Activated CD4-positive, alpha-beta memory T cell treated with anti-CD3 and anti-CD28 coated beads, Interleukin-2, amount 10 ng/mL, durations not matched to agents 7 days and 5 days (primary cell): ENCODE measurements at places on chromosomes 5 and 9.
A peak's percentile ranks its signal among the peaks of the same experiment; 100 is the strongest.

DNA sequence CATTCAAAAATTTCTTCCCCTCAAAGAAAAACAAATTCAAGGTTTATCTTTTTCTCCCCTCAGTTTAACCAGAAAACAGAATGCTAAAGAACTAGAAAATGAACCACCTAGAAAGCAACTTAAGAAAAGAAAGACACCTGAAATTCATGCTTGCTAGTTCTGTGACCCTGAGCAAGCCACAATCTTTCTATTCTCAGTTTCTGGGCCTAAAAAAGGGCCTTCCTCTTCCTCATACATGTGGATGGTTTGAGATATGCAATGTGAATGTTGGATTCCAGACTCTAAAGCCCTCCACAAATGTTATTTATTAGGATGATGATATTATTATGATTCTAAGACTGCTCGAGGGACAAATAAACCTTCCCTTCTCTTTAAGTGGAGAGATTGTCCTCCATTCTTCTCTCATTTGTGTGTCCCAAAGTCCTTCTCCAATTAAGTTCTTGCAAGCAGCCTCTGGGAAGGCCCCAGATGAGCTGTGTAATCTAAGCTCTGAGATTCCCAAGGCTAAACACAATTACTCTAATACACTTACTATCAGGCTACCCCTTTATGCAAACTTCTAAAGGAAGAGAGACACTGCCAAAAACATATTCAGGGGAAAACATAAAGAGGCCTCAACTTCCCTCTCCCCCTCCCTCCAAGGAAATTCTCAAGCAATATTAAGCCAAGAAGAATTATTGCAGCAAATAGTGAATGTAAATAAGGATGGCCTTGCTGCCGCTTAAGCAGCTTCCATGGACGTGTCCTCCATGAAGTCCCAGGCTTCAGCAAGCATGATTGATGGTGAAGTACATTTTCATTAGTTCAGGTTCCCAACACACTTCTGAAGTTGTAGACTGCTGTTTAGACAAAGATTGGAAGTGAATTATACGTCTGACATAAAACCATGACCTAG lies 80.2 kb downstream of the PRKACG start:
- H3K27me3 ChIP-seq, result peaks cover 23% of the 10 kb centered on the region
- peaks cover 2% of the 10 kb centered on the region for H3K36me3 ChIP-seq
- no peak overlapping the region for H3K27ac ChIP-seq
- DNase-seq, result no peak
- no peak overlapping the region for H3K4me3 ChIP-seq
- H3K4me1 ChIP-seq, result peaks cover 30% of the 10 kb centered on the region

GRCh38 chr9:131012396-131012917 lies 3.5 kb downstream of the LAMC3 start:
- H3K4me1 ChIP-seq, result no peaks in the 10 kb centered on the region
- no peak for DNase-seq
- H3K27me3 ChIP-seq, result peaks cover 24% of the 10 kb centered on the region
- no peak overlapping the region for H3K27ac ChIP-seq
- H3K4me3 ChIP-seq, result no peak overlapping the region
- H3K36me3 ChIP-seq, result no peaks in the 10 kb centered on the region

DNA sequence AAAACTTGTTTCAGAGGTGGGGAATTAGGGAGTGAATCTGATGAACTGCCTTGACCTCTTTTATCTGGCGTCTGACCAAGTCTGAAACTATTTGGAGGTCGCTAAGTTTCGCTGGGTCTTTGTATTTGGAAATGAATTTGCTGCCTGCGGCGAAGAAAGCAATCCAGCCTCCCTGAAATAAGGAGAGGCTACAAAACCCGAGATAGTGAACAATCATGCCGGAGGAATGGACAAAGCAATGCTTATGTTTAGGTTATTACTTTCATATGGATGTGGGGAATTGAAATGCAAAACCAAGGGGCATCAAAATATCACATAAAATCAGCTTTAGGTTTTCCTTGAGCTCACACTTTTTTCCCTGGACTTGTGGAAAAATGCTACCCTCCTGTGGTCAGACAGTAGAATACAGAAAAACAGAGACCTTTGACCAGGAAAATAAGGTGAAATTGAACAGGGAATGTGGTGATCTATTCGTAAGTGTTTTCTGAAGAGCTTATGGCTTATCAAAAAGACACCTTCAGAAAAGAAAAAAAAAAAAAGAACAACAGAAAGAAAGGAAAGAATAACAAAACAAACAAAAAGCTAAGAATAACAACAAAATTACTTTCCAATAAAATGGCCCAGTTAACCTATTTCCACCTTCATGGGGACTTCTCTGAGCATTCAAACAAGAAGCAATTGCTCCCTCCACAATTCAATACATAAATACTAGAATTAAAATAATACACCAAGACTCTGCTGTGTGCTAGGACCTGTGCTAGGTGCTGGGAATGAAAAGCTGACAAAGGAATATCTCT lies 68.6 kb upstream of the DPYSL3 start:
- H3K27me3 ChIP-seq, result no peaks in the 10 kb centered on the region
- H3K4me1 ChIP-seq, result no peaks in the 10 kb centered on the region
- H3K4me3 ChIP-seq, result no peak overlapping the region
- no peak for DNase-seq
- H3K27ac ChIP-seq, result no peak overlapping the region

GRCh38 chr5:14900693-14901461 lies 29.3 kb upstream of the ANKH start:
- H3K4me3 ChIP-seq, result no peak overlapping the region
- peaks cover 4% of the 10 kb centered on the region for H3K4me1 ChIP-seq
- no peak for DNase-seq
- no peaks in the 10 kb centered on the region for H3K36me3 ChIP-seq

- DNase-seq, result no peak
- H3K27me3 ChIP-seq, result no peaks in the 10 kb centered on the region
- H3K4me3 ChIP-seq, result no peak overlapping the region
- H3K36me3 ChIP-seq, result peaks cover 19% of the 10 kb centered on the region
- peak overlapping the region; percentile 0 for H3K27ac ChIP-seq
- peaks cover 34% of the 10 kb centered on the region for H3K4me1 ChIP-seq
These were observed 19.6 kb downstream of the MFAP3 start for GRCh38 chr5:154058055-154059038.

DNA sequence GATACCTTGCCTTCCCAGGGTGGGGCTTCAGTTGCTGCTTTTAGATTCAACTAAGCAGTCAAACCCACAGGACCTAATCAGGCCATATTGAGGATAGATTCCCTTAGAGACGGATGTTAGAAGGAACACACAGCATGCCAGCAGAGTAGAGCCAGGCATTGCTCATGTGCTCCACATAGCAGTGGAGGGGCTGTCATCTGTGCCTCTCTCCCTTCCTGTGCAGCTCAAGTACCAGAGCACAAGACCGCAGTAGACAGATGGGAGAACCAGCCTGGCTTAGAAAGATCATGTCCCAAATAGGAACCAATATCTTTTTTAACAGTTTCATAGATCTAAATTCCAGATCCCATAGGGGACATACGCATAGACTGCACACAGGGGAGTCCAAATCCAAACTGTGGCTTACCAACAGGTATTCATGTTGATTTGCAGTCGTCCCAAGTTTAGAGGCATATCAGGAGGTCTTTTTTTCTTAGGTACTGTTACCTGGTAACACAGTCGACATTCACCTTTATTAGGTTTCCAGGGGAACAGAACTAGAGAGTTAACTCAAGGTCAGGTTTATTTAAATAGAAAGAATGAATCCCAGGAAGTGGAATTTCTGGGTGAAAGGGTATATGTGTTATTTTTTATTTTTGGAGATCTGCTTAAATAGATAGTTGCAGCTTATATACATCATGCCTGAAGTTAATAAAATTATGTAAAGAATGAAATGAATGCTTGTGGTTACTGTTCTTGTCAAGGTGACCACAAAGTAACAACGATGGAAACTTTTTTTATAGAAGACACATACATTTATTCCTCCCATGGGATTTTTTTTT lies 43.5 kb upstream of the PCAT7 start:
- H3K4me3 ChIP-seq, result no peak overlapping the region
- no peak overlapping the region for H3K27ac ChIP-seq
- no peak for DNase-seq

DNA sequence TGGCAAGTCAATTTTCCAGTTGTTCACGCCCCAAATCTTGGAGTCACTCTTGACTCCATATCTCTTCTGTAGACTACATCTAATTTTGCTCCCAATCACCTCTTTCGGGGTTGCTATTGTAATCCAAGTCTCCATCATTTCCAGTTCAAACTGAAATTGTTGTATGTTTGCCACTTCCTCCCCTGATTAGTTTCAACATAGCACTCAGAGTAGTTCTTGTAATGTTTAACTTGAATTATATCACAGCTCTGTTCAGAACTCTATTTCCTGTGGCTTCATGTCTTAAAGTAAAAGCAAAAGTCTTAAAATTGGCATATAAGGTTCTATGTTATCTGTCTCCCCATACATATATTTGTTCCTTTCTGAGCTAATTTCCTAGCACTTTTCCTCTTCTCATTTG lies 348.5 kb upstream of the RIOK2 start:
- no peaks in the 10 kb centered on the region for H3K4me1 ChIP-seq
- H3K27me3 ChIP-seq, result no peaks in the 10 kb centered on the region
- DNase-seq, result no peak
- no peaks in the 10 kb centered on the region for H3K36me3 ChIP-seq

DNA sequence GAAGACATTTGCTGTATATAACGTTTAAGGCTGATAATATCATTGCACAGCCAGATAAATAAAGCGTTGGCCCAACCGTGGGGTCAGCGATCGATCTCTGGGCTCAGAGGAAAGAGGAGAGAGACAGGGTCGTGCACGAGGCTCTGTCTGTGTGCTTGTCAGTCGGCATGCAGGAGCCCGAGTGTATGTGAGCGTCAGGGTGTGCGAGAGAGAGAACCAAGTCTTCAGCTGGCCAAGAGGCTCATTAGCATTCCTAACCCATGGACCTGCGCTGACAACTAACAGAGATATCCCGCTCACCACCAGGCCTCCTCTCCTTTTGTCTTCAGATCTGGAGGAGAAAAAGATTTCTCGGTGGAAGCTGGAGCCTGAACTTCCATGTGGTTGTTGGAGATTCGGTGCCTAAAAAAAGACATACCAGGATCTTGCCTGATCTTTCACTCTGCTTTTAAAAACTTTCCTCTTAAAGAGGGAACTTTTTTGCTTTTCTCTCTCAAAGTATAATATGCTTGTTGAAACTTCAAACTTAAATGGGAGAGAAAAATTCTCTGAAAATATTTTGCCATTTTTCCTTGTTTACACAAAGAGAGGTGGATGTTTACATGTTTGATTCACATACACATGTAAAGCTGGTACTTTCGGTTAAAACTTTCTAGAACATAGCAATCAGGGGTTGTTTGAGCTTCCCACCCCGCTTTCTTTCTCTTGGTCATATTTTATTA lies 16.5 kb downstream of the NR2F1 start:
- H3K27me3 ChIP-seq, result peaks cover 40% of the 10 kb centered on the region
- no peak overlapping the region for H3K27ac ChIP-seq

- no peaks in the 10 kb centered on the region for H3K36me3 ChIP-seq
- H3K4me1 ChIP-seq, result no peaks in the 10 kb centered on the region
- no peak overlapping the region for H3K27ac ChIP-seq
- no peak for DNase-seq
- no peaks in the 10 kb centered on the region for H3K27me3 ChIP-seq
- H3K4me3 ChIP-seq, result no peak overlapping the region
These were observed 121.7 kb downstream of the FOCAD start for GRCh38 chr9:20805766-20806165.

DNA sequence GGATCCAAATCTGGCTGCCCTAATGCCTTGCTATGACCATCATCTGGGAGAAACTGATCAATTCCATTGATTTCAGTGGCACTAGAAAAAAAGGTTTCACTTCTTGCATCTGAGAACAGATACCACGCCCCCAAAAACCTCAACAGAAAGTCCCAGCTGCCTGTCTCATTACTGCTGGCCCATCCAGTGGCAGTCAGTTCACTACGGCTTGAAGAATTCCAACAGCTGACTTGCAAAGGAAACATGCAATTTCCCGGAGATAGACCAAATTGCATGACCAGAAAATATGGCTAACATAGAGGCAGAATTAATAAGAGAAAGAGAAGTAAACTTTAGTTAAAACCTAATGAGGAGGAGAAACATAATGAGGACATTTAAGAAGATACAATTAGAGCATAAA lies 48.6 kb downstream of the UGCG start:
- H3K27me3 ChIP-seq, result peaks cover 2% of the 10 kb centered on the region
- H3K27ac ChIP-seq, result no peak overlapping the region
- H3K36me3 ChIP-seq, result no peaks in the 10 kb centered on the region
- peaks cover 11% of the 10 kb centered on the region for H3K4me1 ChIP-seq
- DNase-seq, result peak; percentile 24
- no peak overlapping the region for H3K4me3 ChIP-seq

DNA sequence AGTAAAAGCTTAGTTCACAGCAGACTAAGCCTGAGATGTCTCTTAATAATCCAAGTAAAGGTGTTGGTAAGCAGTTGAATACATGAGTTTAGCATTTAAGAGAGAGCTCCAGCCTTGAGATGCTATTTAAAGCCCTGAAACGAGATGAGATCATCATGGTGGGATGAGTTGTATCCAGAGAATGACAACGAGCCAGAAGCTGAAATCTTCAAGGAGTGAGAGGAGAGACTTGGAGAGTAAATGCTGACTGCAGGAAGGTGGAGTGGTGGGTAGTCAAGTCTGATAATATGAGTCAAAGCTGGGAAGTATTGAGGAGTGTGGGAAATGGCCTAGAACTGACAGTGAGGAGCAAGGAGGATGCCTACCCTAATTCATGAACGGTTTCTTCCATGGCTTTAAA lies 53.7 kb downstream of the PLAC8L1 start:
- H3K4me3 ChIP-seq, result no peak overlapping the region
- peaks cover 32% of the 10 kb centered on the region for H3K27me3 ChIP-seq
- H3K4me1 ChIP-seq, result peaks cover 5% of the 10 kb centered on the region
- H3K36me3 ChIP-seq, result no peaks in the 10 kb centered on the region
- no peak for DNase-seq

DNA sequence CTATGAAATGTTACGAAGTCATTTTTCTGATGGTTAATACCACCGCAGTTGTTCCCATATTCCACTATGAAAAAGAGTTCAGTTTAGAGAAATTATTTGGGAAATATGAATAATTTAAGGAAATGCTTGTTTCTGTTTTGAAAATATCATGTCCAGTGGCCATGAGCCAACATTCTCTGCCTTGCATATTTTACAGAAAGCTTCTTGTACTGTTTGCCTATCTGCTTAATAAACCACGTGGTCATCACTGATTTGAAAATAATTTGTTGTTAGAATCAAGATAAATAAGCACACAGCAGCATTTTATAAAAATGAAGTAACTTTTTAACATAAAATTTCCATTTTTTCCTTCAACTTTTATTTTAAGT lies 381.5 kb upstream of the CDH18 start:
- no peak overlapping the region for H3K27ac ChIP-seq
- no peaks in the 10 kb centered on the region for H3K4me1 ChIP-seq
- H3K27me3 ChIP-seq, result no peaks in the 10 kb centered on the region
- no peak for DNase-seq
- H3K4me3 ChIP-seq, result no peak overlapping the region
